Activated CD4-positive, alpha-beta memory T cell treated with anti-CD3 and anti-CD28 coated beads for 36 hours (primary cell): ENCODE measurements at places on chromosomes 7 and 10.

DNA sequence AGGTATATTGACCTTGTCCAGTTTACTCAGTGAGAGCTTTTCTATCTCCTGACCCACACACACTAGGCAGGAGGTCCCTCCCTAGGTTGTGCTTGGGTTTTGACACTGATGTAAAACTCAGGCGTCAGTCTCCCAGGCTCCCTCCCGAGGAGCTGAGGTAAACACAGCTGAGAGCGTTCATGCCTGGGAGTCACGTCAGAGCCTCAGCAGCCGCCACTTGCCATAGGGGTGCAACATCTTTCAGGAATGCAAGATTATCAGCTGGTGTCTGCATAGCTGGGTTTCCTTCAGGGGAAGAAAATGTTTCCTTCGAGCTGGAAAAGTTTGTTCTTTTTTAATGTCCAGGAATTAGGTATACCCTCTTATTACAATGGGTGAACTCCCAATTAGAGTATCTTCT, 70.6 kb downstream of the FGFR2 start:
- no peak for DNase-seq

GRCh38 chr7:85567983-85568382, 381.1 kb upstream of the SEMA3D start:
- no peak for DNase-seq

GRCh38 chr7:2031451-2031845, 201.3 kb downstream of the MAD1L1 start:
- DNase-seq: no peak

DNA sequence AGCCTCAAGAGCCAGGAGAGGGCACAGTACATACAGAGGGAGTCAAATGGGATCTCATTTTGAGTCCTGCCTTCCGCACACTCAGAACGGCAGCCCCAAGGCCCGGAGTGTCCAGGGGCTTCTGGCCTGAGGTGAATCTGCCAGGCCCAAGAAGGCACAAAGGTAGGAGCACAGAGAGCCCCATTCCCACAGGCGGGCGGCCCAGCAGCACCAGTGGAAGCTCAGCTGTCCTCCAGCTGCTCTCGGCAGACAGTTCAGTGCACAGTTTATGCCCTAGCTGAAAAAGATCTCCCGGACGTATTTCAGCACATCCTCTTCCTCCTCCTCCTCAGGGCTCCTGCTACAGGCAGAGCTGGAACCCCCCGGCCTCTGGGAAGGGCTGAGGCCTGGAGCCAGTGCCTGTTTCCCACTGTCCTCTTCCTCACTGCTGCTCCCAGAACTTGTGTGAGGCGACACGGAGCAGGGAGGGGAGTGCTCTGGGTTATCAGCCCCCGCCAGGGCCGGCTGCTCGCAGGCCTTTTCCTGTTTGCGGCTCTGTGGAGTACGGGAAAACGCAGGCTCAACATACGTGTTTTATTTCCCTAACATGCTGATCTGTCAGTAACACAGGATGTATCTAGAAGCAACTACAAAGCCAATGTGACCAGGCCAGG, 4.0 kb downstream of the CYREN start:
- no peak for DNase-seq

- no peak for DNase-seq
Measured at GRCh38 chr7:136883046-136883445, 14.6 kb downstream of the CHRM2 start.

DNA sequence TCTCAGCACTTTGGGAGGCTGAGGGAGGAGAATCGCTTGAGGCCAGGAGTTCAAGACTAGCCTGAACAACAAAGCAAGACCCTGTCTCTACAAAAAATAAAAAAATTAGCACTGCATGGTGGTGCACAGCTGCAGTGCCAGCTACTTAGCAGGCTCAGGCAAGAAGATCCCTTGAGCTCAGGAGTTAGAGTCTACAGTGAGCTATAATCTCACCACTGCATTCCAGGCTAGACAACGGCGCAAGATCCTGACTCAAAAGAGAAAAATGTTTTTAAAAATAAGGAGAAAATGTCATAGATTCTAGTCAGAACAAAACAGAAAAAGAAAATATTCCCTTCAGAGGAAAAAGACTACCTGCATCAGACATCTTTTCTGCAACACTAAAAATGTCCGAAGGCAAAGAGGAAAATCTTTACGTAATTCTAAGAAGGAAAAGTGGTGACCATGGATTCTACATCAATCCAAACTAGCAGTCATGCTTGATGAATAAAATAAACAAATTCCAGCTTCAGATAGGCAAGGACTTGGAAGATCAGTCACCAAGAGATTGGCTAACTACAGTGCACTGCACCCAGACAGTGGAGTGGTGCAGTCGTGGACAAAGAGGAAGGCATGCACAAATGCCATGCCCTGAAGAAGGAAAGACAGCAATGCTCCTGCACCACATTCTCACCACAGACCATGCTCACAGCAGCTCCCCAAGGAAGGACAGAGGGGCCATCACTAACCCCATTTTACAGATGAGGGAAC, 54.3 kb downstream of the ERCC6 start:
- DNase-seq: no peak

- DNase-seq: no peak
Measured at GRCh38 chr10:91587710-91588638, 44.9 kb downstream of the PPP1R3C start.

GRCh38 chr7:98698976-98699375, 81.9 kb downstream of the NPTX2 start:
- DNase-seq: no peak

DNA sequence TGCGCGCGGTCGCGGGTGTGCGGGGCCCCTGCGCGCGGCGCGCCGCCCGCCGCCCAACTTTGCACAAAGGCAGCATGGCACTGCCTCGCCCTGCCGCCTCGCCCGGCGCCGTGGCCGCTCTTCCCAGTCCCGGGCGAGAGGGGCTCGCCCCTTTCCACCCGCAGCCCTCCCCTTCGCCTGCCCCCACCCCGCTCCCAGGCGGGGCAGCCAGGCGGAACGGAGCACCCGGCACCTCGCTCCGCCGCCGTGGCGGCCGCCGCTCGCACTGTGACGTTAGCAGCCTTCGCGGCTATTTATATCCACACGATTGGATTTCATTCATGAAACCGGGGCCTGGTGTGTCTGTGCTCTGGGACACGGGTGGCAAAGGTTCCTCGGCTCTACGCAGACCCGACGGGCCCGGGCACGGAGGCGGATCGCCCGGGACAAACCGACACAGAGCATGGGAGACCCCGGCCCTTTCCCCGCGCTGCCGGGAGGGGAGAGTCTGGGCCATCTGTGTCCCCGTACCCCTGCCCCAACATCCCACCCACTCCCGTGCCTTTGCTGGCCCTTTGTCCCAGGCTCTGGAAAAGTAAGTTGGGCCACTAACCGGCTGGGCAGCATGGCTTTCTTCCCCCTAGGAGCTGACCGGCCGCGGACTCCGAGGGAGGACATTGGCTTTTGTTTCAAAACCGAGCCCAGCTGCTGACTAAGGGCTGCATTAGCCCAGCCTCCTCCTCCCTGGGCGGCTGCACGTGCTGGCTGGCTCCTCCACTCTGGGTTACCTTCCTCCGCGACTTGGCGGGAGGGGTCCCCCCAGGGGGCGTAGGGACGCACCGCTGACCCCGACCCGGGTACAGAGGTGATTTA, at the start of gene RHOBTB1:
RHOBTB1 (minus strand) TSS at position 128 of the 852 bp plus-strand sequence. CDS start 32,643 bp downstream, outside the sequence.
- peak; percentile 28 for DNase-seq

DNA sequence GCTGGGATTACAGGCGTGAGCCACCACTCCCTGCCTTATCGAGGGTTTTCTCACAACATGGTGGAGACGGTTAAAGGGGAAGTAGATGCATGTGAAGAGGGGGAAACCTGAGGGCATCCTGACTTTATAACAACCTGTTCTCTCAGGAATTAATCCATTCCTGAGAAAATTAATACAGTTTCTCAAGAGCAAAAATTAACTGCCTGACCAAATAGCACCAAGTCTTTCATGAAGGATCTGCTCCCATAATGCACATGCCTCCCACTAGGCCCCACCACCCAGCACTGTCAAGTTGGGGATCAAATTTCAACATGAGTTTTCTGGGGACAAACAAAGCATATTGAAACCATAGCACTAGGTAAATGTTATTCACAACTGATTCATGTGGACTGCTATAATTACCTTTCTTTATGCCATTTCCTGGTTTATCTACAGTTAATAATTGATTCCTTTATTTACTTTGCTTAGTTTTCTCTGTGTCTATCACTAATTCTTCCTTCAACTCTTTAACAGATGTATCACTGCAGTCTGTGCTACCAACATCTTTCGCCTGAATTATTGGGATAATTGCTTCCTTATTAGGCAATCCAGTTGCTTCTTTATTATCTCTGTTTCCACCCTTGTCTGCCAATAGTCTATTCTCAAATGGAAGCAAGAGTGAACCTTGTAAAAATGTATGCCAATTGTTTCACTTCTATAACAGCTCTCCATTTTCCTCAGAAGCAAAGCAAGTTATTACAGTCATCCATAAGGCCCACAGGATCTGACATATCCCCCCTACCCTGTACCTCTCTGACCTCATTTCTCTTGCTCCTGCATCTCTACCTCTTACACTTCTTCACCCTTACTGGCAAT, 12.9 kb upstream of the MICU1 start:
- DNase-seq: no peak

- peak; percentile 11 for DNase-seq
Measured at GRCh38 chr7:155533120-155533826, 13.1 kb downstream of the CNPY1 start.

DNA sequence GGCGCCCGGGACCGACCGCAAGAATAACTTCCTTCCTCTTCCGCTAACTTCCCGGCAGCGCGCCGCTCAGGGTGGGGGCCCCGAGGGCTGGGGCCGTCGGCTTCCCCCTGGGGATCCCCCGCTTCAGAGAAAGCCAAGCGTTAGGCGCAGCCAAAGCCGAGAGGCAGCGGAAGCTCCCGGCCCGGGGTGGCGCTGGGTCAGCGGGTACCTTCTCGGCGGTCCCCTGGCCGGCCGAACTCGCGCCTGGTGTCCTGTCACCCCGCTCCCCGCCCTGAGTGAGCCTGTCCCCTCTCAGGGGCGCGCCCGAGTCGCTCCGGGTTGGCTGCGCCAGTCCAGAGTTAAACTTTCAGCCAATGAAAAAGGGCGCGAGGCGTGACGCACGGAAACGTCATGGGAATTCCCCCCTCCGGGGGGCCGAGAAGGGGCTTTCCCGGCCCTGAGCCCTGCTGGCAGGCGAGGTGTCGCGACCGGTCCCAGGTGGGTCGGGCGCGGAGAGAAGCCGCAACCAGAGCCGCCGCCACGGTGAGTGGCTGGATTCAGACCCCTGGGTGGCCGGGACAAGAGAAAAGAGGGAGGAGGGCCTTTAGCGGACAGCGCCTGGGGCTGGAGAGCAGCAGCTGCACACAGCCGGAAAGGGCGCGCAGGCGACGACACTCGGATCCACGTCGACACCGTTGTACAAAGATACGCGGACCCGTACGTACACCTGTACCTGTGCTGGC, 1.3 kb upstream of the NFKB2 start:
- peak; percentile 99 for DNase-seq

- peak; percentile 22 for DNase-seq
Measured at GRCh38 chr10:130341356-130341755, 205.2 kb downstream of the GLRX3 start.

- DNase-seq: no peak
Measured at GRCh38 chr10:129098517-129098916, 368.5 kb upstream of the MGMT start.

DNA sequence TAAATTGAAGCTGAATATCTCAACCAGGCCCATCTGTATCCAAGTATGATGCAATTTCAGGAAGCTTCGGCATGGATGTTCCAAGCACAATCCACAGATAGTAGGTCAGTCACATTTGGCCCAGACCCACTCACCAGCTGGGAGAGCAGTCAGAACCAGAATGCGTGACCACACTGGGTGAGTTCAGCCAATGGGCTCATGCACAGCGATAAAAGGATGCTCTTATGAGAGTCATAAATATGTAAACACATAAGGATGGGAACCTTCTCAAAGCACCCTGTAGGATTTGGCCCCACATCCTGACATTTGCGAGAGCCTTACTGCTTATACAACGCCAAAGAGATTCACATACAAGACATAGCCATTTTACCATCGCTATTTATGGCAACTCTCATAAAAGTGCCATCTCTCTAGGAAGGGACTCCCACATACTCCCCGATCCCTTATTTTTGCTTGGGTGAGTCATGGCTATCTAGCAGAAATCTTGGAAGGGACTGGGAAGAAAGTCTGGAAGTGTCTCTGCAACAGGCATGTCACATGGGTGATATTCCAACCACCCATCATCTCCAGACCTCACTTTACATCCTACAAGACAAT, 3.0 kb downstream of the AFAP1L2 start:
- DNase-seq: no peak

DNA sequence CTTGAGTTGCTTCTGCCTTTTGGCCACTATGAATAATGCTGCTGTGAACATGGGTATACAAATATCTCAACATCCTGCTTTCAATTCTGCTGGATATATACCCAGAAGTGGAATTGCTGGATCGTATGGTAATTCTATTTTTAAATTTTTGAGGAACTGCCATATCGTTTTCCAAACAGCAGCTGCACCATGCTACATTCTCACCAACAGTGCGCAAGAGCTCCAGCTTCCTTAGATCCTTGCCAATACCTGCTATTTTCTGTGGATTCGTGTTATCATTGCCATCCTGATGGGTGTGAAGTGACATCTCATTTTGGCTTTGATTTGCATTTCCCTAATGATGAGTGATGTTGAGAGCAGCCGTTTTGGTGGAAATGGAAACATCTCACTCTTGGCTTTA, 26.7 kb downstream of the FRMD4A start:
- DNase-seq: no peak

GRCh38 chr10:110786172-110786571, 85.6 kb upstream of the PDCD4 start:
- no peak for DNase-seq

- DNase-seq: no peak
Measured at GRCh38 chr10:77478247-77478961, 159.2 kb downstream of the KCNMA1 start.

DNA sequence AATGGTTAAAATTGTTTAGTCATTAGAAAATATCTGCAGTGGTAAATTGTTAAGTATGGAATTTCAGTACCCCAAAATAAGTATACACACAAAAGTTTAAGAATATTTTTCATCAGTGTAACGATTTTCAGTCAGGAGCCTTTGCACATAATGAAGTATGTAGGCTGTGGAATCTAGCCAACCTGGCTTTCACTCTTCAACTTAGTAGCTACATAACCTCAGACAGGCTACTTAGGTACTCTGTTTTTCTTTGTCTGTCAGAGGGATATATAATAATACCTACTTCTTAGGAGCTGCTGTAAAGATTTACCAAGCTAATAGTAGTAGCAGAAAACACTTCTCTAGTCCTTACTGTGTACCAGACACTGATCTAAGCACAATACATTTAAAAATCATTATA, 137.5 kb downstream of the ZEB1 start:
- no peak for DNase-seq

DNA sequence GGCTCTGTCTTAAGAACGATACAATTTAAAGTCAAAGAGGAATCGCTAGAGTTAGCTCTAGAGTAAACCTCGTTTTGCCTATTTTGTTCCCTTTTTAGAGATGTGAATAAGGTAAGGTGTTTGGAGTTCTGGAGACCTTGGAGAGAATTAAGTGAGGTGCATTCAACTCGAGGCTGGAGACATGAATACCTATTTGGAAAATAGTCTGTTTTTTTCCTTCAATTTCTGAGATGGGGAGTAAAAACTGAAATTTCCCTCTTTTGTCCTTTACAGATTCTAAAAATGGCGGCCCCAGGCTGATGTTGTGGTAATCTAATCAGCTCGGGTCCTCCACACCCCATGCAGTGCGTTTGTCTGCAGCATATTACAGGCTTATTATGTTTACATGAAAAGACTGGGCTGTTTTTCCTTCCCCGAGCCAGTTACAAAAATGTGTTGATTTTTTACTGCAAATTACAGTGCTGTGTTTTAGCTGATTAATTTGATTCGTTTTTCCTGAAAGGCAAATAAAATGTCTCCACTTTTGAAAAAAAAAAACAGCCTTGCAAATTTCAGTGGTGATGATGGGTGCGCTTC, 1.5 kb downstream of the KMT2E start:
- peak; percentile 48 for DNase-seq
